ENCODE measurements at places on chromosomes 6 and 20. TPM values are rescaled to one million over a fixed set of nuclear protein-coding genes. Genes with fewer than 3 reads are reported as not detected.

ZFP57 gene
- not detected for total RNA-seq

TAP2 gene
- total RNA-seq = 31.9 TPM

TMX4 gene
- 63.8 TPM for total RNA-seq

SLC52A3 gene
- 0.24 TPM for total RNA-seq

C6orf163 gene
- 4.3 TPM for total RNA-seq

PLTP gene
- 70.0 TPM for total RNA-seq

TUBB2B gene
- total RNA-seq = 1.1 TPM

KCNG1 gene
- not detected for total RNA-seq

MYO6 gene
- total RNA-seq = 45.3 TPM

MOXD1 gene
- total RNA-seq = 3.8 TPM

COMMD7 gene
- total RNA-seq = 47.7 TPM

FOXO3 gene
- total RNA-seq = 61.8 TPM

CST5 gene
- total RNA-seq = not detected

SGK2 gene
- total RNA-seq = 0.33 TPM

PTCRA gene
- total RNA-seq = not detected

BPIFB1 gene
- total RNA-seq = not detected

MEI4 gene
- 0.67 TPM for total RNA-seq

ZNF184 gene
- total RNA-seq = 7.6 TPM

SLA2 gene
- 0.34 TPM for total RNA-seq

POLH gene
- total RNA-seq = 15.4 TPM

CLPSL2 gene
- total RNA-seq = not detected

LY6G6D gene
- not detected for total RNA-seq

GPSM3 gene
- total RNA-seq = 4.2 TPM

NDUFAF4 gene
- total RNA-seq = 34.3 TPM

JPH2 gene
- 1.2 TPM for total RNA-seq

SRSF6 gene
- total RNA-seq = 110 TPM

TIAM2 gene
- 15.0 TPM for total RNA-seq

EEF1E1 gene
- 24.2 TPM for total RNA-seq

DEFB124 gene
- total RNA-seq = not detected

SAMD5 gene
- total RNA-seq = 8.9 TPM

CDH26 gene
- 1.3 TPM for total RNA-seq

CNBD2 gene
- total RNA-seq = 4.5 TPM

OR2H2 gene
- total RNA-seq = not detected

NUDT3 gene
- 69.7 TPM for total RNA-seq

TMEM151B gene
- not detected for total RNA-seq

HNF4A gene
- not detected for total RNA-seq

CST2 gene
- total RNA-seq = not detected

CGA gene
- not detected for total RNA-seq

All from thyroid gland (tissue), 4 donors.